ENCODE measurements at places on chromosomes 5 and 9. TPM values are rescaled to one million over a fixed set of nuclear protein-coding genes. Genes with fewer than 3 reads are reported as not detected.

DNA sequence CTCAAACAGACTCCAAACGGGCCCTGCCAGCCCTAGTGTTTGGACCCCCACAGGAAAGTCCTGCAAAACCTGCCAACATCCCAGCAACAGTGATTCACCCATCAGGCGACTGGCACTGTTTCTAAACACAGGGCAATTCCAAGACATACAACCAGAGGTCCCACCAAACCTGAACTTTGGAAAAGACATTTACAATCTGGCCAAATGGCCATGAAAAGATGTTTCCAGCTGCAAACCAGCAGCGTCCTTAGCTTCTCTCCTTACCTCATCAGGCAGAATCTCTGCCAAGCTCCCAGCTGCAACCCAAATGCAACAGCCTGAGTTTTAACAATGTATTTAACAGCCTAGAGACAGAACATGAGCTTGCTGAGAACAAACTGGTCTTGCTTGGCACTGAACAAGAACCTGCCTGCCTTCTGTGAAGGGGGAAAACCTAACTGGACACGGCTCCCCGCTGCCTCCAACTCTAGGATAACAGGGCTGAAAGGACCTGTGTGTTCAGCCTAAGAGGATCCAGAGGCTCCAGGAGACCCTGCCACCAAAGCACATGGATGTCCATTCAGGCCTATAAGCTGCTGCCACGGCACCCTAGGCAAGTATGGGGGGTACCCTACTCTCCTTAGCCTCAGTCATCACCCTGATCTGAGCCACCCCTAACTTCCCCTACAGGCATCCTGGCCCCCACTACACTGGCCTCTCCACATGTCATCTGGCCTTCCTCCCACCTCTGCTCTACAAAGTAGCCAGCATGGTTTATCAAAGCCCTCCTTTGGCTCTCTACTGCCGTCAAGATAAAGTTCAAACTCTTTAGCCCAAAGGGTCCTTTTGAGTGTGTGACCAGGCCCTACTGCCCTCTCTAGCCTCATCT, 5.6 kb downstream of the P4HA2 start:
- peaks cover 60% of the 10 kb centered on the region for H3K4me1 ChIP-seq
- peaks cover 3% of the 10 kb centered on the region for H3K36me3 ChIP-seq
- no peaks in the 10 kb centered on the region for H3K27me3 ChIP-seq

DNA sequence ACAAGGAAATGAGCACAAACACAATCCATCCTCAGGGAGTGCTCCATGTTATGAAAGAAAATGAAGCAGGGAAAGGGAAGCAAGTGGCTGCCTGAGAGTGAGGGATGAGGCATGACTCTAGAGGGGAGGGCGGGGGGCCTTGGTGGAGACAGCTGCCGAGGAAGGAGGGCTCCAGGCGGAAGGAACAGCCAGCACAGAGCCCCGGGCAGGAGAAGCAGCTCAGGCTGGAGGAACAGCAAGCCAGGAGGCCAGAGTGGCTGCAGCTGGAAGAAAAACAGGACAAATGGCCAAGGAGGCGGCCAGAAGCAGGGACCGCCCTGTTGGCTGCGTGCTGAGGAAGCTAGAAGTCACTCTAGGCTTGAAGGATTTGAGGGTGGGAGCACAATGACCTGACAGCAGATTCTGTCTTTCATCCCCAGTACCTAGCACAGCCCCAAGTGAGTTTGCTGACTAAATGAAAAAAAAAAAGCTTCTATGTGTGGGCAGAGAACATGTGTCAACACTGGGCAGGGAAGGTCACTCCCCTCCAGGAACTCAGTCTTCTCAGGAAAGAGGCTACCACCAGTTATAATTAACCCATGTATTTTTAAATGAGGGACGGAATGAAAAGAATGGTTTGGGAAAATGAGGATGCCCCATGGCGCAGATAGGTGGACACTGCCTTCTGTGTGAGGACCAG, 142.8 kb downstream of the DCP2 start:
- H3K36me3 ChIP-seq = no peaks in the 10 kb centered on the region
- no peak overlapping the region for H3K27ac ChIP-seq
- H3K4me3 ChIP-seq = no peak overlapping the region
- peaks cover 17% of the 10 kb centered on the region for H3K4me1 ChIP-seq
- H3K27me3 ChIP-seq = no peaks in the 10 kb centered on the region
- DNase-seq = peak; percentile 85

SELENOP gene
- total RNA-seq = 155 TPM

DNA sequence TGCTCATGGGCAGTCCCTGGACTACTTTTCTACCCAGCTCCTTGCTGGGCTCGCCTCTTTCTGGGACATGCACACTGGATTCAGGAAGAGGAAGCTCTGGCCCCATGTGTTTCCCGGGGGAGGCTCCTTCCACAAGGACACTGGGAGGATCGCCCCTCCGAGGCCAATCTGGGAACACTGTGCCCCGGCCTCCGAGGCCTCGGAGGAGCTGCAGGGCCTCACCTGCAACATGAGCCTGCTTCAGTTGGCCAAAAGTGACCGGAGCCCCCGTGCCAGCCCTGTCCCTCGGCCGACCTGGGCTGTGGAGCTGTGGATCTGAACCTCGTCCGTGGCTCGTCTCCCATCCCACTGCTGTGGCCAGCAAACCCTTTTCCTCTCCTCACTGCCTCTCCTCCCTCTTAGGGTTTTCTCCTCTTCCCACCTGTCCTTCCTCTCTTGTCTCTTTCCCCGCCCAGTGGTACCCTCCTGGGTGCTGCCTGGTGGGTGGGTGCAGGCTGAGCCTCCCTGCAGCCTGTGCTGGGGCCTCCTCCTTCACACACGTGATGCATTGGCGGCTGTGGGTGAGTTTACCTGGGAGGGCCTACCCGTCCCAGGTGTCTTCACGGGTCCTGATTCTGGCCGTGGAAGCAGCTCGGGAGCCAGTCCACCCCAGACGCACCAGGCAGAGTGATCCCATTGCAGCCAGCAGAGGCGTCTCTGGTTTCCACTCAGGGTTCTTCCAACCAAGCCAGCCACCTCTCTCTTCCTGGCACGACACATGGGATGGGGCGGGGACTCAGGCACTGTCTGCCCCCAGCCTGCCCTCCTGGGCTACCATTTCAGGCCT, 241.8 kb downstream of the CACNA1B start:
- H3K36me3 ChIP-seq = no peaks in the 10 kb centered on the region
- no peak for DNase-seq
- no peak overlapping the region for H3K27ac ChIP-seq
- H3K27me3 ChIP-seq = peaks cover 12% of the 10 kb centered on the region
- H3K4me1 ChIP-seq = no peaks in the 10 kb centered on the region
- no peak overlapping the region for H3K4me3 ChIP-seq

DNA sequence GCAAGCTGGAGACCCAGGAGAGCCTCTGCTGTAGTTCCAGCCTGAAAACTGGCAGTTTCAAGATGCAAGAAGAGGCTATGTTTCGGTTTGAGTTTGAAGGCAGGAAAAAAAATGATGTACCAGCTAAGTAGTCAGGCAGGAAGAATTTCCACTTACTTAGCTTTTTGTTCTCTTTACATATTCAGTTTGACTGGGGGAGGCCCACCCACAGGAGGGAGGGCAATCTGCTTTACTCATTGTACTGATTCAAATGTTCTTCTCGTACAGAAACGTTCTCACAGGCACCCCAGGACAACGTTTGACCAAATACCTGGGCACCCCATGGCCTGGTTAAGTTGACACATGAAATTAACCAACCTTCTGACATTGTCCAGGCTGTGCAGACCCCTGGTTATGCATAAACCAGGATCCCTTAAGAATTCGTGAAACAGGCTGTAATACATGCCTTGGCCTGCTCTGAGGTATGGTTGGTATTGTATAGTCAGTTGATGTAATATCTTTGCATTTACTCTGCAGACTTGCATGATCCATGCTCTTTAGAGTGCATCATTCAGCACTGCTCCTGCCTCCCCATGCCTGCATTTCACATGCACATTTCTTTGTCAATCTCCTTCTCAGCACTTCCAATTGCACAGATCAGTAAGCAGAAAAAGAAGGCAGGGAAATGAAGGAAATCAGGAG, 687.1 kb downstream of the TAF11L14 start:
- H3K4me3 ChIP-seq = no peak overlapping the region
- H3K4me1 ChIP-seq = no peaks in the 10 kb centered on the region
- no peak for DNase-seq
- no peaks in the 10 kb centered on the region for H3K36me3 ChIP-seq
- H3K27ac ChIP-seq = no peak overlapping the region

- DNase-seq = no peak
- H3K36me3 ChIP-seq = peaks cover 44% of the 10 kb centered on the region
- no peaks in the 10 kb centered on the region for H3K27me3 ChIP-seq
- H3K4me1 ChIP-seq = peaks cover 24% of the 10 kb centered on the region
- H3K4me3 ChIP-seq = peak overlapping the region; percentile 82
Measured at GRCh38 chr5:150448952-150449516, 505 bp downstream of the RPS14 start.

DNA sequence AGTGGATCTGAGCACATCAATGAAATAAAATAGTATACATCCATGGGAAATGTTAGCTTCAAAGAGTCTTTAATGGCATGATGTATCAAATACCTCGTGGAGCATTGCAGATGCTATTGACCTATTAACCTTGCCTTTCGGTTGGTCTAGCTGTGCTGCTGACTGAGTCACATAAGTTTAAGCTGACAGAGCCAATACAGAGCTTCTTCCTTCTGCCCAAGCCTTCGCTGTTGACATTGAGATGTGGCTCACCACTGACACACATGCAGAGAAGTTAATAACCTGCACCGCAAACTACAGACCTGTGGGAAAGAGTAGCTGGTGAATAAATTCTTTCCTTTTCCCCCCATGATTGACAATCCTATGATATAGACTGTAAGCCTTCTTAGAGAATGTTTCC, 78.2 kb downstream of the LURAP1L start:
- DNase-seq = no peak
- H3K4me1 ChIP-seq = no peaks in the 10 kb centered on the region
- H3K36me3 ChIP-seq = no peaks in the 10 kb centered on the region
- no peak overlapping the region for H3K4me3 ChIP-seq

TMEM174 gene
- not detected for total RNA-seq

DNA sequence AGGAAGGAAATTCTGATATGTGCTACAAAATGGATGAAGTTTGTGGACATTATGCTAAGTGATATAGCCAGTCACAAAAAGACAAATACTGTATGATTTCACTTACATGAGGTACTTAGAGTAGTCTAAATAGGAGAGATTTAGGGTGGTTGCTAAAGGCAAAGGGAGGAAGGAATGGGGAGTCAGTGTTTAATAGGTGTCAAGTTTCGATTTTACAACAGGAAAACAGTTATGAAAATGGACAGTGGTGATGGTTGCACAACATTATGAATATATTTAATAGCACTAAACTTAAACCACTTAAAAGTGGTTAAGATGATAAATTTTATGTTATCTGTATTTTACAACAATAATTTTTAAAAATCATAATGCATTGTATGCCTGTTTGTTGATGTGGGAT, 40.4 kb upstream of the ECM2 start:
- H3K4me1 ChIP-seq = no peaks in the 10 kb centered on the region
- no peaks in the 10 kb centered on the region for H3K27me3 ChIP-seq
- no peak overlapping the region for H3K4me3 ChIP-seq

GLIPR2 gene
- total RNA-seq = 5.9 TPM

- no peak for DNase-seq
- H3K36me3 ChIP-seq = no peaks in the 10 kb centered on the region
- no peak overlapping the region for H3K4me3 ChIP-seq
- no peaks in the 10 kb centered on the region for H3K27me3 ChIP-seq
- H3K4me1 ChIP-seq = no peaks in the 10 kb centered on the region
Measured at GRCh38 chr5:152349683-152350526, 55.2 kb downstream of the NMUR2 start.

GRCh38 chr9:114012126-114012525, 66.0 kb downstream of the AMBP start:
- H3K4me1 ChIP-seq = no peaks in the 10 kb centered on the region
- peaks cover 8% of the 10 kb centered on the region for H3K36me3 ChIP-seq
- no peak for DNase-seq
- H3K27me3 ChIP-seq = no peaks in the 10 kb centered on the region
- H3K27ac ChIP-seq = no peak overlapping the region

TAF11L5 gene
- total RNA-seq = not detected

SH3GL2 gene
- total RNA-seq = not detected

CLINT1 gene
- total RNA-seq = 69.3 TPM

GRCh38 chr9:13770956-13771355, 491.5 kb upstream of the MPDZ start:
- DNase-seq = no peak
- H3K4me1 ChIP-seq = no peaks in the 10 kb centered on the region
- H3K27me3 ChIP-seq = no peaks in the 10 kb centered on the region
- H3K4me3 ChIP-seq = no peak overlapping the region
- H3K27ac ChIP-seq = no peak overlapping the region

PALM2AKAP2 gene
- total RNA-seq = 6.0 TPM

- no peaks in the 10 kb centered on the region for H3K36me3 ChIP-seq
- peaks cover 14% of the 10 kb centered on the region for H3K4me1 ChIP-seq
Measured at GRCh38 chr5:172929371-172929838, 29.8 kb upstream of the RPL26L1 start.

ZDHHC11B gene
- total RNA-seq = 2.2 TPM

PCDHGB2 gene
- 2.2 TPM for total RNA-seq

GABRA6 gene
- not detected for total RNA-seq

DNA sequence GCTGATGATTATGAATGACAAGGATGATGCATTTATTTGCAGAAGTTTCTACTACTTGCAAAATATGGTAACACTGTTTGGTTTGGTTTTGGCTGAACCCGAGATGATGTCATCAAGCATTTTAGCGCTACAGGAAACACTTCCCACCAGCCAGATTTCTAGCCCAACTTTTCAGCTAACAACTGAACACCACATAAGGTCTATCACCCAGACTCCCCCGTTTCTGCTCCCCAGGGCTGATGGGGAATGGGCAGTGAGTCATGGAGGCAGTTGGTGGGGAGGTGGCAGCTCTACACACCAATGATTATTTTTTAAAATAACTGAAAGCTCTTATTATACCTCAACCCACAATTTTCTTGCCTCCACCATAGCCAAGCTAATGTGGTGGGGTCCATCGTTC, 302.9 kb downstream of the CEMIP2 start:
- H3K4me3 ChIP-seq = no peak overlapping the region
- H3K27ac ChIP-seq = no peak overlapping the region
- H3K27me3 ChIP-seq = peaks cover 2% of the 10 kb centered on the region
- DNase-seq = no peak

NCS1 gene
- total RNA-seq = 3.2 TPM

DNA sequence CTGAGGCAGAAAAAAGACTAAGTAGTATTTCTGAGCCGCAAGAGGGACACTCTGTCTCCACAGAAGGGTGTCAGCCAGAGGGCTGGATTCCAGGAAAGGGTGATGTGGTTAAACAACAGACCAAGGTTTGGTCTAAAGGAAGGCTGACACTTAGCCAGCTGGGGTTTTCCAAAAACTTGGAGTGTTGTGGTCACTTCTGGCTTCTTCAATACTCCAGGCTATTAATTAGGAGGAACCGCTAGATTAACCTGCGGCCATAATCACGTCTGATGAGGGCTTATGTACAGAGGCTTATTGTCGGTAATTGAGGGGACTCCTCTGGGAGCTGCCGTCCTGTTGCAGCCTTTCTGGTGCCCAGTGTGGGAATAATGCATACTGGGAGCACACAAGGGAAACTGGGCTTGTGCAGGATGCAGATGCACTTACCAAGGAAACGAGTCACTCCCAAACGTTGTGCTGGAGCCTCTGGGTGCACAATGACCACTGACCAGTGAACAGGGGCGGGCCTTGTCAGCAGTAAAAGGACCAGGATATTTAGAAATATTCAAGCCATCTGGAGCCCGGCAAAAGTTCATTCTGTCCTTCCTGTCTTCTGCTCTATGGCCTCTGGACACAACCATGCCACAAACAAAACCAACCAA, 70.2 kb upstream of the TUT7 start:
- H3K4me1 ChIP-seq = no peaks in the 10 kb centered on the region
- DNase-seq = no peak
- H3K27me3 ChIP-seq = no peaks in the 10 kb centered on the region
- H3K27ac ChIP-seq = no peak overlapping the region
